ENCODE measurements at places on chromosomes 3 and 15.

DNA sequence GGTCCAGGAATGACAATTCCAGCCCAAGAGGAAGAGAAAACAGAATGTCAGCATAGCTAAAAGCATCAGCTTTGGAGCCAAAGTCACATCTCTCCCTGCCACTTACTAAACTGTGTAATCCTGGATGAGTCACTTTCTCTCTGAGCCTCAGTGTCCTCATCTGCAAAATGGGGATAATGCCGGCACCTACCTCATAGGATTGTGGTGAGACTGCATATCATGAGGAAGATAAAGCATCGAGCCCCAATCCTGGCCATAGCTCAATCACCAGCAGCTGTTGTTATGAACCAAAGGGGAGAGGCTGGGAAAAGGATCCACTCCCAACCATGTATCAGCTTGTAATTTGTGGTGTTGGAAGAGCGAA, 9.1 kb downstream of the SLC6A1 start:
- DNase-seq: no peak

DNA sequence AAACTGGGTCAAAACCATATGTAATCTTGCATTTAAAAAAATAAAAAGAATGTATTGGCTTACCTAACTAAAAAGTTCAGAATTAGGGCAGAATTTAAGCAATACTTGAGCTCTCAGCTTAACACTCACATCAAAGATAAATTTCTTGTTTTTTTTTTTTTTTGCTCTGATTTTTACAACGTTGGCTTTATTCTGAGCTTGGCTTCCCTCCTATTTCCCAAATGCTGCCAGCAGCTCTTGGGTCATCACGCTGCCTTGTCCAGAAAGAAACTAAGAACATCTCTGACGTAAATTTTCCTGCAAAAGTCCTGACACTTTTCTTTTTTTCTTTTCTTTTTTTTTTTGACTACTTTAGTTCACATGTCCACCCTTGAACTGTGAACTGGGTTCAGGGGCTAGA, 150.6 kb upstream of the TGFBR2 start:
- DNase-seq: no peak

DNA sequence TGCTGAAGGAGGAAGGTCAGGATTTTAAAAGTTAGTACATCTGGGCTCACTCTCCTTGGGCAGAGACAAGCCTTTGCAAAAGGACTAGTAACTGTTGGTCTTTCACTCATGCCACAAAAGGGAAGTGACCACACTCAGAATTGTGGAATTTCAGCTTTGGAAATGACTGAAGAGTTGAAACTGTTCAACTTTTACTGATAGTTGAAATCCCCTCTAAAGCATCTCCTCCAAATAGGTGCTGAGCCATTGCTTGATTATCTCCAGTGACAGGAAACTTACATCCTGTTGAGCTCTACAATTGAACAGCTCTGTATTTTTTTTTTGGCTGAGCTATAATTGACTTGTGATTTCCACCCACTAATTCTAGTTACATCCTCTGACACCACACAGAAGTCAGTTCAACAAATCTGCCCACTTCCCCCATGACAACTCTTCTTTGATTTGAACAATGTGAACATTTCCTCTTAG, 254.8 kb upstream of the TPRG1 start:
- no peak for DNase-seq

DNA sequence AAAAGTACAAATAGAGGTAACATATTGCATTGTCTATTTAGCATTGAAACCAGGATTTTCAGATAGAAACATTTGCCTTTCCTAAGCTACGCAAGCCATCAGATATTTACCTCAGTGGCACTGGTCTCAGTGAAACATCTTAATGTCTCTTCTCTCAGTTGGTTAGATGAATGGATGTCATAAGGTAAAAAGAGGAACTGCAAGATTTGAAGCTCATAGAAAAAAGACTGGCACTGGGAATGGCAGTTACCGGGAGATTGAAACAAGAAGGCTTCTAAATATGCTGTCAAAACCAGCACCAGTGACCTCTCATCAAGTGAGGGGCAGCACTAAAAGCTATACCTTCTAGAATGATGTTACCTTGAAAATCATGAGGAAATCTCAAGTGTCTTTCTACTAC, 486.4 kb downstream of the FHIT start:
- no peak for DNase-seq

GRCh38 chr15:74322558-74323180, 44.8 kb downstream of the CYP11A1 start:
- peak; percentile 33 for DNase-seq

GRCh38 chr3:84265768-84266167, 693.0 kb upstream of the CADM2 start:
- DNase-seq: no peak

GRCh38 chr15:69735121-69735520, 282.5 kb downstream of the RPLP1 start:
- DNase-seq: no peak

DNA sequence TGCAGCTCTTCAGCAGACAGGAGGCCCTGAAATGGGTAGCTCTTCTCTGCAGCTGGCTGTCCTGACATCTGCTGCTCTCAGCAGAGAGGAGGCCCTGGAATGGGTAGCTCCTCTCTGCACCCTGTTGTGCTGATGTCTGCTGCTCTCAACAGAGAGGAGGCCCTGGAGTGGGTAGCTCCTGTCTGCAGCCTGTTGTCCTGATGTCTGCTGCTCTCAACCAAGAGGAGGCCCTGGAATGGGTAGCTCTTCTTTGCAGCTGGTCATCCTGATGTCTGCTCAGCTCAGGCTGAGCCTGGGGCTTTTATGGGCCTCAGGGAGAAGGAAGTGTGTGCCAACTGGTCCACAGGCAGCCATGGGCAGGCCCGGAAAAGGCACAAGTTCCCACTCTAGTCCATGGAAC, 66.6 kb downstream of the PIK3CB start:
- DNase-seq: no peak

Measured in stimulated activated CD8-positive, alpha-beta memory T cell treated with anti-CD3 and anti-CD28 coated beads, Interleukin-15, amount 100 ng/mL, for 48 hours (primary cell).